ENCODE measurements at places on chromosomes 5 and 9.

GRCh38 chr5:173967241-173967640 lies 21.7 kb upstream of the C5orf47 start:
- no peak for DNase-seq

- DNase-seq = no peak
Observed at GRCh38 chr9:115194216-115194615, 76.3 kb upstream of the TNC start.

DNA sequence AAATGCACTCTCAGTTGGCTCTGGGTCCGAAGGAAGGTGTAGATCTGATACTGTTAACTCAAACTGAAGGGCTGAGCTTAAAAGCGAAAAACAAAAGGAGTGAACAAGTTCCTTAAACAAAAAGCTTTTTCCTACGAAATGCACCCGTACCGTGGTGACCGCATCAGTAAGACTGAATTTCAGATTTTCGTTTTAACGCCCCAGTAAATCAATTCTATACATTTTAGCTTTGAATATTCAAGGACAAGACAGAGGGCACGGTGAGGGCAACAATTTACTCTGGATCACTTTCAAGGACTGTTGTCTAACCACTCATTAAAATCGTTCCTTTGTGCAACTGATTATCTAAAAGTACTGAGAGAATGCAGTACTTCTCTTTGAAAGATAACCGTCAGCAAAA lies 1.9 kb downstream of the HOMER1 start:
- DNase-seq = no peak

DNA sequence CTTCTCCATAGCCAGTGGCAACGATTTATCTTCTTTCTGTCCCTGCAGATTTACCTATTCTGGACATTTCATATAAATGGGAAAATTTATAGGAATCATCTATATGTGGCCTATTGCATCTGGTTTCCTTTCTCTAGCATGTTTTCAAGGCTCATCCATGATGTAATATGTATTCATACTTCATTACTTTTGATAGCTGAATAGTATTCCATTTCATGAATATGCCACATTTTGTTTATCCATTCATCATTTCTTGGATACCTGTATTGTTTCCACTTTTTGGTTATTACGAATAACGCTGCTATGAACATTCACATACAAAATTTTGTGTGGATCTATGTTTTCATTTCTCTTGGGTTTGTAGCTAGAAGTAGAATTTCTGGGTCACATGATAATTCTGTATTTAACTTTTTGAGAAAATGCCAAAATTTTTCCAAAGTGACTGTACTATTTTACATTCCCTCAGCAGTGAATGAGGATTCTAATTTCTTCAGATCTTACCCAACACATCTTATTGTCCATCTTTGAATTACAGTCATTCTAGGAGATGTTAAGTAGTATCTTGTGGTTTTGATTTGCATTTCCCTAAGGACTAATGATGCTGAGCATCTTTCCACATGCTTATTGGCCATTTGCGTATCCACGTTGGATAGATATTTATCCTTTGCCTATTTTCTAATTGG lies 3.6 kb downstream of the IARS1 start:
- DNase-seq = no peak

GRCh38 chr5:36058776-36059175 lies 7.9 kb downstream of the UGT3A2 start:
- no peak for DNase-seq

- DNase-seq = no peak
Observed at GRCh38 chr5:13934125-13934524, 10.4 kb downstream of the DNAH5 start.

DNA sequence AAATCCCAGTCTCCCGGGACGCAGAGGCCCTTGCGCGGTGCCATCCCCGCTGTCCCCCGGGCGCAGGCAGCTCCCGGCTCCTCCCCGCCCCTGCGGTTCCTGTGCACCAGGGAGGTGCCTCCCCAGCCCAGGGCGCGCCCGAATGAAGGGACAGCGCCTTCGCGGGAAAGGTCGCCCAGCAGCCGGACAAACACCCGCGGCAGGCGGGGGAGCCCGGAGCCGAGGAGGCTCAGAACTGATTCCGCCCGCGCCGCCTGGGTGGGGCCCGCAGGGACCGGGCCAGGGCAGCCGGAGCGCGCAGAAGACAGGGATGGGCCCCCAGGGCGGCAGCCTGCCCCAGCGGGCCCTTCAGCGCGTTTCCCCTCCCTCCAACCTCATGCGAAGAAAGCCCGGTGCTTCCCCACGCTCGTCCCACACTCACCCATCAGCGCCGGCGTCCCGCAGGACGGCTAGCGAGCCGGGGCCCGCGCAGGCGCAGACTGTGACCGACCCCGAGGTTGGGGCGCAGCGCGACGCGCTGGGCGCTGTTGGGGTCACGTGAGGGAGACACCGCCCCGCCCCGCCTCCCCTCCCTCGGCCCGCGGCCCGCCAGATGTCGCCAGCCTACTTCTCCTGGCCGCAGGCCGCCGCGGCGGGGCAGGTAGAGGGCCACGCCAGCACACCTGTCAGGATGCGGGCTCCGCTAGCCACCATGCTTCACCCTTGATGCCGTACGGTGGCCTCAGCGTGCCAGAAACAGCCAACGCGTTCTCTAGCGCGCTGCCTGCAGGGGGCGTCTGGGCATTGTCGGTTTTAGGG lies at the start of gene SLC25A51:
Gene SLC25A51, minus strand, starts transcription at position 481 of the 798 bp plus-strand sequence. CDS start 15,577 bp downstream, outside the sequence.
- peak; percentile 92 for DNase-seq

DNA sequence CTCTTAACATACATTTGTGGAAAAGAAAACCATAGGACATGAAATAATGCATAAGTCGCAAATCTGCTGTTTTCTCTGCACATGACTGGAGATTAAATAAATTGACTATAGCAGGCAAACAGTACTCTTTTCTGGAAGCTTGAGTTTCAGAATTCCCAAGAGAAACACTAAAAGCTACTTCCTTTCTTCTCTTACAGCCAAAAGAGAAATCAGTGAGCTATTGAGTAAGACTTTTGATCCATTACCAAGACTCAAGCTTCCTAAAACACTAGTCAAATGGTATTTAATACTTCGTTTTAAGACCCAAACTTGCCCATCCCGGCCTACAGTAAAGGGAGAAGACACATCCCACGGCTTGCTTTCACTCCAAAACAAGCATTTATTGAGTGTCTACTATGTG lies 335.8 kb upstream of the PUM3 start:
- no peak for DNase-seq

DNA sequence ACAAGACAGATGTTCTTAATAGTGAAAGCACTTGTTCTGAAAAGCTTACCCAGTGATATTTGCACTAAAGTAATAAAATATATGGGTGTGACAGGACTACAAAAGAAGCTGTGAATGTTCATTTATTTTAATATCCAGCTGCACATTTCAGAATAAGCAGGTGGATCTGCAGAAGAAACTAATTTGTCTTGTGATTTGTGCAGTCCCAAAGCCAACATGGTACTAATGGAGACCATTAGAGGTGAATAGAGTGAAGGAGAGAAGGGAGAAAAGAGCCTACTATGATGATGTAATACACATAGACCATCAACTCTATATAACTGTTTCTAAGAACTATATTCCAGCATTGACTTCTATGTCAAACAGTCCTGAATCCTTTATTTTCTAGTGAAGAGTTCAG lies 362.8 kb downstream of the ISL1 start:
- no peak for DNase-seq

GRCh38 chr5:143836161-143836725 lies 24.3 kb downstream of the HMHB1 start:
- no peak for DNase-seq

DNA sequence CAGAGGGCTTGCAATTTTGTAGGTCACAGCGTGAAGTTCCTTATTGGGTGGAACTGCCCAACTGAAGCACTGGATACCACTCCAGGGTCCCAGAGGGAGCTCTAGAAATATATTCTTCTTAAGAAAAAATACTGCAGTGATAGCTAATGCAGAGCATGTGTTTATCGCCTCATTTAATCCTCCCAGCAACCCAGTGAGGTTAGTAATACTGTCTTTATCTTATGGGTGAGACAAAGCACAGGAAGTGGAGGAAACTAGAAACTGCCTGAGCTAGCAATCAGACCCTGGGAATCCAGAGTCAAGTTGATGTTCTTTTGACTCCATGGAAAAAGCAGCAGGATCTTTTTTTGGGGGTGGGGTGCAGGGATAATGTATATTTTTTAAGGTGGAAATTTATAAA lies 153.3 kb downstream of the PJA2 start:
- DNase-seq = no peak

GRCh38 chr5:107858324-107858723 lies 187.6 kb upstream of the EFNA5 start:
- DNase-seq = no peak

- no peak for DNase-seq
Observed at GRCh38 chr9:34121996-34122395, 4.5 kb downstream of the DCAF12 start.

- DNase-seq = no peak
Observed at GRCh38 chr5:178515776-178516503, 74.3 kb downstream of the COL23A1 start.

DNA sequence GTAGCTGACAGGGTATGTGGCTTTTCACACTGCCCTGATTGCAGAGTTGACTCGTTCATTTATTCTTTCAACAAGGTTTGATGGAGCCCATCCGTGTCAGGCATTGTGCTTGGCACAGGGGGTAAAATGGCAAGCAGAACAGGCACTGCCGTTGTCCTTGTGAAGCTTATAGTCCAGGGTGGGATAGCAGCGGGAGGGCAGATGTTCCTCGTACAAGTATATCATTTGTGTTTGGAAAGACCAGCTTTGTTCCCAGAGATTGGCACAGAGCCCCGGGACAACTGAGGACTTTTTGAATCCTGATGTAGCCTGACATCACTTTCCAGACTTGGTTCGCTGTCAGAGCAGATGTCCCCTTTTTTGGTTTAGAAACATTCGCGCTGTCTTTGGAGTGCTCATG lies 50.9 kb downstream of the MVB12B start:
- no peak for DNase-seq

DNA sequence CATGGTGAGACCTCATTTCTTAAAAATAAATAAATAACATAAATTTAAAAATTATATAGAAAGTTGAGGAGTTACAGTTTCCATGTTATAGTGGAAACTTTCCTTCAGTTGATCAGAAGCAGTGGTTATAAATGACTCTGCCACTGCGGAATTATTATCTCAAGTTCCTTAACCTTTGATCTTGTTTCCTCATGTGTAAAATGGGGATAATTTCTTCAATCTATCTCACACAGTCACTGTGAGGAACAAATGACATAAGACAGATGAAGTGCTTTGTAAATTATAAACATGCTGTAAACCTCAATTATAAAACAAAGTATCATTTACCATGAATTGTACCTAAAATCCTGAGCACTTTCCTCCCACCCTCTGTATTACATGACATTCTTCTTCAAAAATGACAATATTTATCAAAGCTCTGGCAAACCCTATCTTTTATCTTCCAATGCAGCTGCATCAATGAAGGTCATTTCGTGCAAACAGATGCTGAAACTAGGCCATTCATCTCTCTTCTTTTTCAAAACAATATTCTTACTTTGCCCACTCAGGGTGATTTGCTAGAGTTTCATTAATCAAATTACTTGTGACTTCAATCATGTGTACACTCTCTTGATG lies 46.8 kb downstream of the TMEM245 start:
- no peak for DNase-seq

- no peak for DNase-seq
Observed at GRCh38 chr5:50968356-50969149, 302.1 kb downstream of the PARP8 start.

DNA sequence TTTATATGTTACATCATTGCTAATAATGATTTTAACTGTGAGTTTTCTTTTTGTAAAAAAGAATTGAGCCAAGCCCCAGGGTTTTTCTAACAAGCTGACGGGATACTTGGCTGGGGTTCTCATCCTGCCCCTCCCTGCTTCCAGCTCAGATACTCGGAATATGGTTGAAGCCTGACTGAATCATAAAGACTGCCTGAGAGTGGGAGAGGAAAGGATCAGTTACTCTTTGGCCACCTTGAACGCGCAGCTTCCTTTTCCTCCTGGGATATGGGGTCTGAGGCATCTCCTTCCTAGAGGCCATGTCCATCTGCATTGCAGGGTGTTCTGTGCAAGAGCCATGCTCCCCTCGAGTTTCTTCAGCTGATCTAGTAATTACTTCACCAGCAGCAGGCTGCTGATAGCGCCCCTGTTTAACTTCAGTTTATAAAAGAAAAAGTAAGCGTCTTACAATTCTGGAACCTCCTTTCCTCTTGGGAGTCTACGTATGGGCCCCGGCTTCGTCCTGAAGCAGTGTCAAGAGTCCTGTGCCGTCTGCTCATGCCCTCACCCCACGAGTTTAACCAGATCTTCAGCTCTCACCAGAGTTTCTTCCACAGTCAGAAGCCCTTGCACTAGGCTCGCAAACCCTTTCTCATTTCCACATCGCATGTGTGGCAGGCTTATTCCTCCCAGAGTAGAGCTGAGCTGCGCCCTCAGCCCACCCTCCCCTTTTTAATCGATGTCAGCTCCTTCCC lies 130.0 kb downstream of the MVB12B start:
- no peak for DNase-seq

DNA sequence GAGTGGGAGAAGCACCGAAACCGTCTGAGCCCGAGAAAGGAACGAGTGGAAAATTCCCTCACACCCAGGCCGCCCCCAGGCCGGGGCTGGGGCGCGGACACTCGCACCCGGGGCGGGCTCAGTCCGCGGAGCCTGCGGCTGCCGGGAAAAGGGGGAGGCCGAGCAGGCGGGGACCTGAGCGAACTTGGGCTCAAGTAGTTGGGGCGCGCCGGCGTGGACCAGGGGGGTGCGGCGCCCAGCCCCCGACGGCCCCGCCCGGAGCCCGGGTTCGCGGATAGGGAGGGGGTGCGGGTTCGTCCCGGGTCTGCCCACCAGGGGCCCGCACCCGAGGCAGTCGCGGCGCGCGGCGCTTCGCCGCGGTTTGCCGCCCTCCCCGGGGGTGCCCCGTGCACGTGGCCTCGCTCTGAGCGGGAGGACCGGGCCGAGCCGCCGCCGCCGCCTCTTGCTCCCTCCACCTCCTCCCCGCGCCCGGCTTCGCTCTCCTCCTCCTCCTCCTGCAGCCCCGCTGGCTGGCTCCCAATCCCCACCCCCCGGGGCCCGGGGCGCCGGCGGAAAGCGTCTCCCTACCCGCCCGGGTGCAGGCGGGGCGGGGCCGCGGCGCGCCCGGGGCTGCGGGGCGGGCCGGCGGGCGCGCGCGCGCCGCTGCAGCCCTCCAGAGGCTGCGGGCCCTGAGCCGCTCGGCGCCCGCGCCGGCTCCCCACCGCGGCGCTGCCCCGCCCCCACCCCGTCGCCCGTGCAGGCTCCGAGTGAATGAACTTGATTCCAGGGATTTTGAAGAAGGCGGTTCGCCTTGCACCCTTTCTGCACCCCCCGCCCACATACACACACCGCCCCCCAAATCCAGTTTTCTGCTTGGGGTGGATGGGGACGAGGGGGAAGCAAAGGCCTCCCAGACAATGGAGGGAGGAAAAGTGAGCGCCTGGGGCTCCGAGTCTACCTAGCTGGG lies 1.3 kb upstream of the NFIB start:
- DNase-seq = no peak

DNA sequence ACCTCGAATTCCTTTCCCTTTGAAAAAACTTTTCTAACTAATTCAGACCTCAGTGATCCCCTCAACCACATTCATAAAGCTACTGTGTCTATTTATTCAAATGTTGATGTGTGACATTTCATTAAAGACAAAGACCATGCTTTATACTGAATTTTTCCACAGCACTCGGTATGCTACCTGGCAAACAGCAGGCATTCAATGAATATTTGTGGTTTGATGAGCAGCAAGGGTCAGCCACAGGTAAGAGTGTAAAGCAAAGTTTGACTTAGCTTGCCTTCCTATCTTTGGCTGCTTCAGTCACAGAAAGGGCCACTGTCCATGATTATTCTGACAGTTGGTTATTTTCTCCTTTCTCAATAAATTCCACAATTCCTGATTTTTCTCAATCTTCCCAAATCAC lies 5.1 kb upstream of the CDC42SE2 start:
- DNase-seq = no peak
